Activated CD8-positive, alpha-beta T cell treated with anti-CD3 and anti-CD28 coated beads for 36 hours (primary cell): ENCODE measurements at places on chromosomes 5 and 9. TPM values are rescaled to one million over a fixed set of nuclear protein-coding genes. Genes with fewer than 3 reads are reported as not detected.

TEK gene
- not detected for total RNA-seq

DNA sequence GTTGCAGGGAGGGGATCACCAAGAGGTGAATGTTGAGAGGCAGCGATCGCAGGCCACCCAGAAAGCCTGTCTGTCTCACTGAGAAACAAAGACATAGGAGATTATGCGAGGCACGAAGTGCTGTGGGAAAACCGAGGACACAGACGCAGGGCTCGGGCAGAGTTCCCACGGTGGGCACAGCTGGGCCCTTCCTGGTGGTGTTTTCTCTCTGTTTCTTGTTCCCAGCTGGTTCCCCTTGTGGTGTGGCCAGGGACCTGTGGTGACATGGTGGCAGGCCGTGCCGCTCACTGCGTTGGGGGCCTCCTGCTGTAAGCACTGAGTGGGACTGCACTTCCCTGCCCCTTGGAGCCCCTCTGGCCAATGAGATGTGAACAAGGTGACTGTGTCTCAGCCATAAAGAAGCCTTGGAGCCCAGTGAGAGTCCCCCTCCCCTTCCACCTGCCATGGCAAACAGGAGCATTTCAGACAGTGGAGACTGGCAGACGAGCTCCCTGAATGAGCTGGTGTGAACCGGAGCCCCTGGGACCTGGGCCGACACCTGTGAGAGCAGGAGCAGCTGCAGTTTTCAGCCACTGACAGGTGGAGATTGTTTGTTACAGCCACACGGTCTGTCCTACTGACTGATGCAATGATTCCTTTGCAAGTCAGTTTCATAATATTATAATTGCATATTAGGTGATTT, 13.2 kb upstream of the IRX4 start:
- no peak for DNase-seq

- peak; percentile 54 for DNase-seq
These were observed 83.0 kb downstream of the MARCHF3 start for GRCh38 chr5:126947146-126948010.

DNA sequence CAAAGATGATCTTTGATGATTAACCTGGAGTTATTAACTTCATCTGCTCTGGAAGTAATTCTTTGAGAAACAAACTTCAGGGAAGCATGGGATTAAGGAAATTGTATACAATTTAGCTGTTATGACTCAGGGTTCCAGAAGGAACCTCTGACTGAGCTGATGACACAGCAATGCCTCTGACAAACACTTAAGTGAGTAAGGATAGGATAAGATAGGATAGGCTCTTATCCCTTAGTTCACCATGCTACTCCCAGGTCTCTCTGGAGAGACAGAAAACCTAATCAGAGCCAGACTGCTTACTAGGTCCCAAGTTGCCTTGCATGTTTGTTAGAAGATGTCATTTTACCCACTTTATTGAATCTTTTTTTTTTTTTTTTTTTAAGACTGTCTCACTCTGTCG, 12.6 kb upstream of the TMEM38B start:
- no peak for DNase-seq

DNA sequence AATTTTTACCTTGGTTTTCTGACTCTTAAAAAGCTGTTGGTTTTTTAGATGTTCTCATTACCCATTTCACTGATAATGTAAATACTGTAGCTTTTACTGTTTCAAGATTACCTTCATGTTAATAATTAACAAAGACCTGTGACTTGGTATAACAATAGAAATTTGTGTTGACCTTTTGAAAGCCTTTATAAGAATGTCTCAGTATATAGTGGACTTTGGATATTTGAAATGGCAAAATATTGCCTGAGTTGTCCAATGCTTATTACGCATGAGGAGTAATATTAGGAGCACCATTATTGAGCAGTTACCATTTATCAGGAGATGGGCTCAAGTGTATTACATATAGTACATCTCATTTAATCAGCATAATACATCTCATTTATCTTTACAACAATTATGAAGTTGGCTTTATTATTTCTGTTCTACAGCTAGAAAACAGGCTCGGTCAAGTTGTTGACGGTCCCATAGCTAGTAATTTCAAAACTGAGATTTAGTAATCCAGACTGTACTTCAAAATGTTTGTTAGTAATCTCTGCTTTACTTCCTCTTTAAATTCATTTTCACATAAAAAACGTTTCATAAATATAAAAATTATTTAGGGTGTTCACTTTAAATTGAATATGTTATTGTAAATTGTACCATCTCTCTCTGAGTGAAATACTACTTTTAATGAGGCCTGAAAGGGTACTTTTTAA, 50.7 kb upstream of the FKTN start:
- no peak for DNase-seq

- DNase-seq = no peak
These were observed 156.6 kb downstream of the TLR4 start for GRCh38 chr9:117860849-117861248.

- DNase-seq = no peak
These were observed 175.8 kb upstream of the CHD1 start for GRCh38 chr5:99104538-99105132.
